ENCODE measurements at places on chromosomes 5 and 9. TPM values are rescaled to one million over a fixed set of nuclear protein-coding genes. Genes with fewer than 3 reads are reported as not detected.

Gene GNA14
- total RNA-seq = not detected

Gene ALDH1A1
- total RNA-seq = 5.8 TPM

Gene ARRDC3
- total RNA-seq = 270 TPM

Gene TRIM36
- total RNA-seq = 0.42 TPM

Gene ANKRD34B
- 0.10 TPM for total RNA-seq

Gene TRMT10B
- 3.0 TPM for total RNA-seq

Gene C9orf153
- total RNA-seq = 1.9 TPM

Gene GABRA1
- total RNA-seq = not detected

Gene PHF24
- total RNA-seq = not detected

Gene GALNT12
- 4.5 TPM for total RNA-seq

Gene PCDHGC3
- 0.42 TPM for total RNA-seq

Gene QSOX2
- total RNA-seq = 8.1 TPM

Gene RNF183
- not detected for total RNA-seq

Gene LCN15
- total RNA-seq = not detected

Gene PCDHGA6
- total RNA-seq = 0.10 TPM

Gene S1PR3
- total RNA-seq = 7.8 TPM

Gene SAPCD2
- total RNA-seq = 3.3 TPM

Gene SHOC1
- total RNA-seq = under 0.01 TPM

Gene IFNA21
- not detected for total RNA-seq

Gene IL5
- total RNA-seq = not detected

Gene LCNL1
- 0.10 TPM for total RNA-seq

Gene IFNA13
- not detected for total RNA-seq

Gene ACER2
- 4.2 TPM for total RNA-seq

Gene SH3TC2
- 3.7 TPM for total RNA-seq

Gene ECM2
- 0.31 TPM for total RNA-seq

Gene SPINK4
- not detected for total RNA-seq

Gene HEMGN
- 8.6 TPM for total RNA-seq

Gene FSD1L
- total RNA-seq = 1.7 TPM

Gene SMIM15
- total RNA-seq = 17.4 TPM

Gene CER1
- total RNA-seq = not detected

Gene POU5F2
- 3.0 TPM for total RNA-seq

Gene ARAP3
- 1.4 TPM for total RNA-seq

Gene UNC13B
- total RNA-seq = 0.31 TPM

Gene SEPTIN8
- total RNA-seq = 3.8 TPM

Gene SH2D3C
- total RNA-seq = 12.6 TPM

Gene OR1Q1
- not detected for total RNA-seq

Gene NKD2
- not detected for total RNA-seq

Gene CATSPER3
- total RNA-seq = 0.10 TPM

Gene TAF1L
- total RNA-seq = under 0.01 TPM
